Pons (tissue), 1 donor: ENCODE measurements at places on chromosomes 7 and 10.

DNA sequence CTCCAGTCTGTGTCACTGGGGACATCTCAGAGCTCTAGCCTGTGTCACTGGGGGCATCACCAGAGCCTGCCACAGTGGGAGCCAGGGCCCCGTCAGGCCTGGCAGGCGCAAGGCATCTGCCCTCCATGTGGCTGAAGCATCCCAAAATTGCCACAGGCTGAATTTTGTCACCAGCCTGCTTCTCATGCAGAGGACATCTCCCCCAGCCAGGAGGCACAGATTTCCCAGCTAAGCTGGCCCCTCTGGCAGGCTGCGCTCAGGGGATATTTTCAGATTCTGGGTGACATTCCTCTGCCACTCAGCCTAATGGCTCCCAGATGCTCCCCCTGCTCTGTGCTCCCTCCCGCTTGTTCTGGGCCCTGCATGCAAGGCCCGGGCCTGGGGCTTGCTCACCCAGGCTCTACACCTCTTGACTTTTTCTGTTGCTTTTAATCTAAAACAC lies 64.6 kb downstream of the COL13A1 start:
- DNase-seq = no peak

GRCh38 chr7:80151274-80151665 lies 16.6 kb downstream of the GNAI1 start:
- no peak for DNase-seq

- DNase-seq = no peak
Measured at GRCh38 chr10:116866066-116866465, 16.8 kb downstream of the ENO4 start.

DNA sequence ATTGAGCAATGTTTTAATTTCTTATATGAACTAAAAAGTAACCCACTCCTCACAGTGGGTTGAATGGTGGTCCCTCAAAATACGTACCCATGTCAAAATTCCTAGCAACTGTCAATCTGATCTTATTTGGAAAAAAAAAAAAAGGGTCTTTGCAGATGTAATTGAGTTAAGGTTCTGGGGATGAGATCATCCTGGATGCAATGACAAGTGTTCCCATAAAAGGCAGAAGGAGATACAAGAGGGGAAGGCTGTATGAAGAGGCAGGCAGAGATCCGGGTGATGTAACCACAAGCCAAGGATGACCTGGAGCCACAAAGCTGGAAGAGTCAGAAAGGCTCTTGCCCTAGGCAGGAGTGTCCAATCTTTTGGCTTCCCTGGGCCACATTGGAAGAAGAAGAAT lies 516.3 kb upstream of the MKI67 start:
- DNase-seq = no peak

GRCh38 chr10:78359640-78360091 lies 326.0 kb downstream of the RPS24 start:
- no peak for DNase-seq

- DNase-seq = no peak
Measured at GRCh38 chr10:46514431-46514861, 42.0 kb downstream of the GPRIN2 start.

GRCh38 chr10:4541292-4541691 lies 284.7 kb upstream of the AKR1E2 start:
- DNase-seq = no peak

DNA sequence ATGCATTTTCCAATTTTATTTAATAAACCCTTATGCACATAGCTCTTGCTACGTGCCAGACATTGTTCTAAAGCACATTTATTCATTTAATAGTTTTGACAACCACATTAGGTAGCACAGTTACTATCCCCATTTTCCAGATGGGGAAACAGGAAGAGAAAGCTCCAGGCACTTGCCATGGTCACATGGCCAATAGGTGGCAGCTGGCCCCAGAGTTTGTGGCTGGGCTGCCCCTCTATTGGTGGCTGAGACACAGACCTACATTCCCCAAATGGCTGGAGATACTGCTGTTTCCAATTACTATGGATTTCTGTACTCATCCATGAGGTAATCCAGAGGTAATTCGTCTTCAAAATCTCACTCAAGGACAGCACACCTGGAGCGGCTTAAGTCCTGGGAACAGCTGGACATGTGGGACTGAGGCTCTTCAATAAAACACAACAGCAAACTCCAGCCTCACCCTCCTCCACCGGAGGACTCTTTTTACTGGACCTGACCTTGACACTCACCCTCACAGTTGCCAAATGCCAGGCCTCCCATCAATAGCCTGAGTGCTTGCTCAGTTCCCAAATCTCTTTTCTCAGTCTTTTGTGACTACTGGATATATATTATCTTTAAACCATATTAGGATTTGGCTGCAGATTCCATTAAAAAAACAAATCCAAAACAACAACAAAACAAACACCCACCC lies 106.1 kb downstream of the CLEC2L start:
- DNase-seq = no peak

GRCh38 chr7:34720289-34720688 lies 62.3 kb downstream of the NPSR1 start:
- no peak for DNase-seq

DNA sequence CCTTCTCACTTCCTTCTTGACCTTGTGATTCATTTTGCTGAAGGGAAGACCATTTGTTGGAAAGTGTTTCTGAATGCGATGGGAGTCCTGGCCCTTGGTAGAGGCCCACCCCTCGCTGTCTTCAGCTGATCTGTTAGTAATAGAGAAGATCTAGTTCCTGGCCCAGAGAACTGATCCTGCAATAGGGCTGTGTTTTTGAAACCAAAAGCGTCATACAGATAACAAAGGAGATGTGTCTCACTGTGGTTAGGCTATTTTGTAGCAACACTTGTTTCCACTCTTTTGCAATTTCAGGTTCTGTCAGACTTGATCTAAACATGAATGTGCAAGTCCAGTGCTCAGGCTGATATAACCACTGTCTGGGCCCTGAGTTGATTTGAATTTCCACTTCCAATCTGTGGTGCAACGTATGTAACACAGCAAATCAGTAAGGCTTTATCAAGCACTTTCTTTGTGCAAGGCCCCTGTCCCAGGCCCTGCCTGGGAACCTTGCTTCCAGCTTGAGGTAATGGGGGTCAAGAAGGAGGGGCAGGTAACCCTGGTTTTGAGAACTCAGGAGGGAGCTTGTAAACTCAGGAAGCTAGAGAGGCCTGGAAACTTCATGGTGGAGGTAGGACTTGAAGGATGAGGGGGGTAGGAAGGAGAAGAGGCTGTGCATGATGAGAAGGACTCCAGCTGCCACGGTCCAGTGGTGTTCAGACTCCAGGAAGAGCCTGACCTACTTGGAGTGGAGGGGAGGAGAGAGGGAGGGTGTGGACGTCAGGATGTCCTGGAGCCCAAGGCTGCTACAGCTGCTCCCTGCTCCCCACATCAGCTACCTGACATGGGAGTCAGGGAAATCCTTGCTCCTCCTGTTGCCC lies 42.2 kb upstream of the SRGN start:
- peak; percentile 60 for DNase-seq

DNA sequence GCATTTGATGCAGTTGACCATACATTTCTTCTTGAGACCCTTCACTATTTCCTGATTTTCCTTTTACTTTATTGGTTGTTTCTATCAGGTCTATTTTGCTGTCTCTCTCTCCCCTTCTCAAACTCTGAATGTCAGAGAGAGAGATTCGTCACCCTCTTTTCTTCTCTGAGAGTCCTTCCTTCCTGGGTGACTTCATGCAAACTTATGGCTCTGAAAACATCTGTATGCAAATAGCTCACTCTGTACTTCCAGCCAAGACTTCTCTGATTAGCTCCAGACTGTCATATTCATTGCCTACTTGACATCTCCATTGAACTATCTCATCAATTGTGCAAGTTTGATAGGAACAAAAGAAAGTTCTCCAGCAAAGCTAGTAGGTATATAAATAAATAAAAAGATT lies 191.7 kb upstream of the KLF6 start:
- no peak for DNase-seq

DNA sequence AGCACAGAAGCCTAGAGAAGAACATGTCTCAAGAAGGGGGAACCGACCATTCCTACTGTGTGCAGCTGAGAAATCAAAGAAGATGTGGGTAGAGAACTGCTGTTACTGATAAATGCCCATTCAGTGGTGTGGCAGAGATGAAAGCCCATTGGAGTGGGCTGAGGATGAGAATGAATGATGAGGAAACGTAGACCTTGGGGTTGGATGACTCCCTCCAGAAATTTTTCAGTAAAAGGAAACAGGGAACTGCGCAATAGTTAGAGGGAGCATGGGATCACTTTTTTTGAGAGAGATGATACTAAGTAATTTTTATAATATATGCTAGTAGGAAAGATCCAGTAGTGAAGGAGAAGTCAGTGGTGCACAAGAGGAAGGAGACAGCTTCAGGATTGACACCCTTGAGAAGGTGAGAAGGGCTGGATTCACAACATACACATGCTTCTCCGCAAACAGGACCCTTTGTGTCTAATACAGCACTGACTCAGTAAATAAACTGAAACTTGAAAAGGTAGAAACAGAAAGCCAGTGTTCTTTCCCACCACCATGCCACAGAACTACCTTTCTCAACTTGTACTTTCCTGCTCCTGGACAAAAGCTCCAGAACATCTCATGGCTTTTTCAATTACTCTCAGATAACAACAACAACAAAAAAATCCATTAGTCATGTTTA lies 104.7 kb upstream of the IL6 start:
- DNase-seq = no peak

GRCh38 chr10:6621536-6621935 lies 41.5 kb upstream of the PRKCQ start:
- no peak for DNase-seq

DNA sequence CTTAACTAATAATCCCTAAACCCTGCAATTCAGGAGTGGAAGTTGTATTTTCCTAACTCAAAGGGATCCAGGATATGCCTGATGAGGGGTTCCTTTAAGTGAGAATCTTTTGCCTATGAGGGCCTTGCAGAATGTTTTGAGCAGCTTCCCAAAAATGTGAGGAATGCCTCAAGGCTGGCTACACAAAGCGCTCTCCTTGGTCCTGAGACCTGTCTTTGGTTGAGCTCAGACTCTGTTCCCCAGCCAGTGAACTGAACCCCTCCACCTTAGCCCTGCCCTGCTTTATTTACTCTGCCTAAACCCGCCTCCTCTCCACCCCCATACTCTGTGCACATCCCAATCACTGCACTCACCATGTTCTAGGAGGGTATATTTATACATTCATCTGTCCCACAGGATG lies 108.6 kb downstream of the NRCAM start:
- DNase-seq = no peak

GRCh38 chr7:66642186-66642585 lies 13.5 kb downstream of the KCTD7 start:
- DNase-seq = peak; percentile 82

DNA sequence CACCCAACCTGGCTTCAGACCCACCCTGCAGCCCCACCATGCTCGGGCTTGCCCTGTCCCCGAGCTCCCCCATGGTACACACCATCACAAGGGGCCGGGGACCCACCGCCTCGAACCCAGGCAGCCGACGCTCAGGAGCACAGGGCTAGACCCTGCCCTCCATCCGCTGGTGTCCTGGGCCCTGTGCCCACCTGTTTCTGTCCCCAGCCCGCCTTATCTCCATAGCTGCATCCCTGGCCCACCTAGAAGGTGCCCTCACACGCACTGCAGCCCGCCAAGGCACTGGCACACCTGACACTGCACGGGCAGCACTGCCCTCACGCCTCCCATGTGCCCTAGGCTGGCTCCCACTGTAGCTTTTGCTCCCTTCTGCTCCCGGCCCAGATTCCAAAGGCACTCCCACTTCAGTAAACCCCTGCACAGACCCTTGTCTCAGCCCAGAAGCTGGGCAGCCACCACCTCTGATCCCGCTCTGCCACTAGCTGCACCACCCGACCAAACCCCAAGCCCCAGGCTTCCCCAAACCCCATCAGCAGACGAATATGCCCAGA lies 17.1 kb downstream of the YKT6 start:
- DNase-seq = no peak

- DNase-seq = no peak
Measured at GRCh38 chr10:21402606-21403083, 122.8 kb downstream of the SKIDA1 start.

DNA sequence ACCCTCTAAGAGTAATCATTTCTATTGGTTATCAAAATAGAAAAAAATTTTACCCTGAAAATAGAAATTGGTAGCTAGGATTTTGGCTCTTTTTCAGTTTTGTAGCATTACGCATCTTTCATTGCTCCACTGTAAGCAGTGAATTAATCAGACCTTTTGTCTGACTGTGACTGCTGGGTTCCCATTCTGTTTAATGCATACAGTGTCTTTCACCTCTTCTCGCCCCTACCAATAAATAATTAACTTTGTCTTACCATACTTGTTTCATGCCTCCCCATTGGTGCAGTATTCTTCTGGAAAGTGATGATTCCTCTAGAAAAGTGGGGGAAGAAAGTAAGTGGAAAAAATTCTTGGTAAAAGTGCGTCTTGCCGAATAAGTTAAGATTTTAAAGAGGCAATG lies 73.2 kb downstream of the AP3M1 start:
- DNase-seq = no peak

DNA sequence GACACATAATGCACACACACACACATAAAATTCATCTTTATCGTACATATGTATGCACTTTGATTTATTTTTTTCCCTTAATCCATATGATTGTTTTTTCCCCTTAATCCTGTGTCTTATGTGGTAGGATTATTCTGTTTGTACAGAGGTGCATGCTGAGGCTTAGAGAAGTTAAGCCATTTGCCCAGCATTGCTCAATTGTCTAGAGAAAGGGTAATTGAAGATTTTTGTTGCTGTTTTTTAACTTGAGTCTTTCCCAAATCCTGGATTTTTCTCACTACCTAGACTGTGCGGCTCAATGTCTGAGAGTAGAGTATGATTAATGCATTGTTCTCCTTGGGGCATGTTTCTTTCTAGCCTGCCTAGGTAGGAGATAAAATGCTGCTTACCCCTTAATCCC lies 35.0 kb downstream of the WBP1L start:
- no peak for DNase-seq

GRCh38 chr10:18044976-18045720 lies 93.4 kb downstream of the SLC39A12 start:
- no peak for DNase-seq

- no peak for DNase-seq
Measured at GRCh38 chr10:95482501-95483233, 78.5 kb downstream of the SORBS1 start.

DNA sequence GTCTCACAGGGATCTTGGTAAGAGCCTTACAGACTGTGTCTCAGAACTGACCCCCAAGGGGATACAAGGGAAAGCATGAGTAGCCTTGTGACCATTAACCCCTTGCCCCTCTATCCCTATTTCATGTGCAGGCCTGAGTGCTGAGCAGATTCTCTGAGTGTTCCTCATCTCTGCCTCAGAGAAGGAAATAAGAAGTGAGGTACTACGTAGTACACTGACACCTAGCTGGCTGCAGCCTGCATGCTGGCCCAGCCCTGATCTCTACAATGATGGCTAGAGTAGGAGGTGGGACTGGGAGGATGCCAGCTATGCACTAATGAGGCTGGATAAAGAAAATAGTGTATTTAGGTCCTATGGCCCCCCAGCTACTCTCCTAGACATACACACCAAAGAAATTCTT lies 174.9 kb upstream of the HPS1 start:
- no peak for DNase-seq

- no peak for DNase-seq
Measured at GRCh38 chr7:157269341-157270059, 67.3 kb upstream of the DNAJB6 start.

- DNase-seq = no peak
Measured at GRCh38 chr10:100790761-100791208, 45.4 kb downstream of the PAX2 start.

GRCh38 chr10:35576730-35577129 lies 28.4 kb upstream of the GJD4 start:
- no peak for DNase-seq

GRCh38 chr7:155490697-155491628 lies 33.0 kb downstream of the EN2 start:
- no peak for DNase-seq
